Common myeloid progenitor, CD34-positive (primary cell): ENCODE measurements at places on chromosomes 7 and 10.

DNA sequence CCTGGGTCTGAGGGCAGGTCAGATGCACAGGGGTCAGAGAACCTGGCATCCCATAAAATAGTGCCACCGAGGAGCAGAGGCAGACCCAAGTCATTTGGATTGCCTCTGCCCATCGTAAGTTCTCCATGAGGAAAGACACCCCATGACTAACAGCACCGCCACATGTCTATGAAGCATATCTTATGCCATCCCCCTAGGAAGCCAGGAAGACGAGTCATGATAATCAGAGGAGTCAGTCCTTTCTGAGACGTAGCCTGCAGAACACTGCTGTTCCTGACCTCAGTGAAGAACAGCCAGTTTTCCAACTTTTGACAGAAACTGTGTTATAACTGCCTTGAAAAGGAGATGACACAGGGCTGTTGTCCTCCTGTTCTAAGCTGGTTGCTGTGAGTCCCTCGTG lies 51.2 kb downstream of the INSYN2A start:
- no peak for DNase-seq

DNA sequence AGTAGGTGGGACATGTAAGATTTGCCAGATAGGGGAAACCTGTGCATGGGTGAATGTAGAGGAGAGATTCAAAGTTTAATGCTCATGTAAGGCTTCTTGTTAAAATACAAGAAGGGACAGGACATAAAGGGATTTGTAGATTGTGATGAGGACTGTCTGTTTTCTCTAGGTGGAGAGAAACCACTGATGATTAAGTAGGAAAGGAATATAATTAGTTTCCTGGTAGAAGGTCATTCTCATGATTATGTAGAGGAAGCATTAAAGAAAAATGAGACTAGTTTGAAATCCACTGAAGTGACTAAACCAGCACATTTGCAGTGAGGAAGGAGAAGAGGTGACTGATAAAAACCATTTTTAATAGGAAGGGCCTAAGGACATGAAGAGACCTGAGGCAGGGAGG lies 19.6 kb upstream of the MACC1 start:
- no peak for DNase-seq

DNA sequence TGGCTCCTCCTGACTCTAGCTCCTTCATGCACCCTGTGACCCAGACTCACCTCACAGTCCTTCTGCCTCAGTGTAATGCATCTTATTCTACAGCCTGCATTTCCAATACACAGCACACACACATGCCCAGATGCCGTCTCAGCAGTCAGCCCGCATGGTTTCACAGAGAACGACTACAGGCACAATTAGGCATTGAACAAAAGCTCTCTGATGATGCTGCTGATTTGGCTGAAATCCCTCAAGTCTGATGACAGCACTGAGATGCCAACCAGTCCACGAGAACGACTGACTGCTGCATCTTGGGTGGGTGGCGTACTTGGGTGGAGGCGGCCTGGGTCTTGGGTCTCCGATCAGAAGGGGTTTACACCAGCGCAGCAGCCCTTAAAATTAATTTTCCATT lies 200.4 kb downstream of the TAX1BP1 start:
- no peak for DNase-seq

DNA sequence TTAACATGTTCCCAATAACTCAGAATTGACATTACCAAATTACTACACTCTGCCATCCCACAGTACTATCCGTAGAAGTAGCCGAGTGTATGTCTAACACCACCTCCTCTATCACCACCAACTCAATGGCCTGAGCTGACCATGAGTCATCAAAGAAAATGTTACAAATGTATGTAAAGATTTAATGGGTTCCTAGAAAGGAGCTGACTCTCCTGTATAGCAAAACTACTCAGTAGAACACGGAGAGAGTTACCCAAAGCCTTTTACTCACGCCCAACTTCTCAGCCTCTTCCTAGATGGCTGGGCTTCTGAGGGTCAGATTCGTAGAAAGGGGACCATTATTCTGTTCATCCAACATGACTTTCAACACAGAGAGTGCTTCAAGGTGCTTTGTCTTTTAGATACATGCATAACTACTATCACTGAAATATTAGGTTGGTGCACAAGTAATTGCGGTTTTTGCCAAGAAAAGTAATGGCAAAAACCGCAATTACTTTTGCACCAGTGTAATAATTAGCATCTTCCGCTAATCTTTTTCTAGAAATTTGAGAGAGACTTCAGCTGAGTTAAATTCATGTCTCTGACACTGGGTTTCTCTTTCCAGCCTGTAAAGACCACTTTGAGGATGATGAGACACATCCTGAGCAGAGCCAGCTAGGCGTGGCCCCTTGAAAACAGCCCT lies 24.0 kb upstream of the NANOS1 start:
- no peak for DNase-seq

- DNase-seq = peak; percentile 3
Observed at GRCh38 chr10:58952747-58953466, 223.5 kb upstream of the PHYHIPL start.

DNA sequence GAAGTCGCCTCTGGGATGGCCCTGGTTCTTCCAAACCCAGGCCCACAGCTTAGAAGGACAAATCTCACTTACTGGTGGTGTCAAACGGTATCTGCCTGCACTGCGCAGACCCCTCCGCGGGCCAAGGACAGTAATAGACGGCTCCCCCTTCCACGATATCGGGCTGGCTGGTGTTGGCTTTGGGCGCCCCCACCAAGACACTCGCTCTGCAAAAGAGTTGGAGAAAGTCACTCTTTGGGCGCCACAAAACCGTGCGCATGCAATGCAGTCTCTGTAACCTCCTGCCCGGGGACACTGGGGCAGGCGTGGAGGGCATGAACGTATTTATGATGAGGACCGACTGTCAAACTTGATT lies 1.1 kb downstream of the ITGA8 start:
- DNase-seq = no peak

GRCh38 chr10:96509017-96509641 lies 4.6 kb downstream of the TLL2 start:
- DNase-seq = no peak

- no peak for DNase-seq
Observed at GRCh38 chr10:132970641-132971438, 28.5 kb upstream of the CFAP46 start.

DNA sequence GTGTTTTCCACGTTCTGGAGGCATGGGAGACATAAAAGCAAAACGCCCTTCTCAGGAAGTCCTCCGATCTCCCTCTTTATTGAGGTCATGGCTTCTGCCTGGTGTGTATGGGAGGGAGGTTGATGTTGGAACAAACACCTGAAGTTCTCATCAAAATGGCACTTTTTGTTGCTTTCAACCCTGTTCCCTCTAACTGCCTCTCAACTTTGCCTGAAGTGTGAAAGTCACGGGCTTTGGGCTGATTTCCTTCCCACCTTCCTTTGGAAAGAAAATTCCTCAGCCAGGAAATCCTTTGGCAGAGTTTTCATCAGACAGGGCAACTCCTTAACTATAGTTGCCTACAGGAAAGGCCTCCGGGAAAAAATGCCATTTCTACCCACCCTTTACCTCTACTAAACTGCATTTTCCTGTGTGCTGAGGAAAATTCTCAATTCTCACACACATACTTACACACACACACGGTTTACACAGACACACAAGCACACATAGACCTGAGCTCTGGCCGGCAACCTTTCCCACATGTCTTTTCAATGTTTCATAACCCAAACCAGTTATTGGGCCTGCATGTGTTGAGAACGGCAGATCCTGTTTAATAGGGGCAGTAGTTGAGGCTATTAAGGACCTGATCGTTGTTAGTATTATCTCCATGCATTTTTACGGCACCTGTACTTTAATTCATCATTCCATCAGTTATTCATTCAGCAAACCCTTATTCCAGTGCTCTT lies 36.4 kb downstream of the CYP17A1 start:
- DNase-seq = no peak

DNA sequence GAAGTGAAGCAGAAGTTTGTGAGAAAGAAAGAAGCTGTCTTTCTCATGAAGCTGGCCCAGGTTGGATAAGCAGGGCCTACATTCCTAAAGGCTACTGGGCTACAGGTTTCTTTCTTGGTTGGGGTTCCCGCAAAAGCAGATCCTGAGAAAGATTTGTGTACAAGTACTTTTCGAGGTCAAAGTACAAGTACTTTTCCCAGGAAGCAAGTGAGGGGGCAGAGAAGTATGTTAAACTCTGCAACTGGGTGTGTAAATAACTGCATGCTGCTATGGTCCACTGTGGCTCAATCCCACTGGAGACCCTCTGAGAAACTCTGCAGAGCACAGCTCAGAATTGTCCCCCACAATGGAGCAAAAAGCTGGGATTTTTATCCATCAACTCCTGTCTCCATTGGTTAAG lies 28.7 kb downstream of the LSM5 start:
- DNase-seq = no peak

GRCh38 chr7:98907570-98907969 lies 29.2 kb downstream of the TRRAP start:
- DNase-seq = no peak

GRCh38 chr7:134963036-134963435 lies 23.3 kb upstream of the AGBL3 start:
- DNase-seq = no peak

DNA sequence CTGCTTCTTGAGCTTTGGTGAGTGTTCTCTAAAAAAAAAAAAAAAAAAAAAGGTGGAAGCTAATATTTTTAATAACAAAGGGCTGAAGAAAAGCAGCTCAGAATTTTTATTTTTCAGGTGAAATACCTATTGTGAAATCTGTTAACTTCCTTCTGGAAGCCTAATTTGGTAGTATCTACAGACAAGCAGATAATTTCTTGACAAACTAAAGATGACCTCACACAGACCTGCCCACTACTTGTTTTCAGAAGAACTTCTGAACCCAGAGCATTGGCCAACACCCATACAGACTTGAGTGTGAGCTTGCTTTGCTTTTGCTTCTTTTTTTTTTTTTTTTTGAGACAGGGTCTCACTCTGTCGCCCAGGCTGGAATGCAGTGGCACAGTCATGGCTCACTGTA lies 31.2 kb downstream of the LRRC4 start:
- no peak for DNase-seq

GRCh38 chr10:98610301-98610700 lies 163.6 kb upstream of the HPS1 start:
- no peak for DNase-seq
